ENCODE measurements at places on chromosomes 1 and 21.

DNA sequence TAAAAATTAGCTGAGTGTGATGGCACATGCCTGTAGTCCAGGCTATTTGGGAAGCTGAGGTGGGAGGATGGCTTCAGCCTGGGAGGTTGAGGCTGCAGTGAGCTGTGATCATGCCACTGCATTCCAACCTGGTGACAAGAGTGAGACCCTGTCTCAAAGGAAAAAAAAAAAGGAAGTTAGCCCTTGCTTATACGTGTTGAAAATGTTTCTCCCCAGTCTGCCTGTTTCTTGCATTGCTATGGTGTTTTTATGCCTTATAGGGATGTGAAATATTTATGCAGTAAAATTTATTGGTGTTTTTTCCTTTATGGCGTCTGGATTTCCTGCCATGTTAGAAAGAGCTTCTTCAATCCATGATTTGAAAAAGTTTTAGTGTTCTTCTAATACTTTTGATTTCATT lies 3.6 kb upstream of the RERE start:
- DNase-seq, result no peak

- DNase-seq, result no peak
Measured at GRCh38 chr1:19405761-19406487, 79.4 kb downstream of the CAPZB start.

- DNase-seq, result no peak
Measured at GRCh38 chr1:167429612-167430011, 88.7 kb downstream of the CD247 start.

- peak; percentile 89 for DNase-seq
Measured at GRCh38 chr1:150979092-150980056, 2.7 kb upstream of the ANXA9 start.

GRCh38 chr1:8365661-8366362 lies 47.9 kb downstream of the SLC45A1 start:
- DNase-seq, result no peak

GRCh38 chr1:220906561-220907334 lies 27.5 kb downstream of the HLX start:
- no peak for DNase-seq

- DNase-seq, result no peak
Measured at GRCh38 chr1:14777516-14778506, 179.3 kb downstream of the KAZN start.

- peak; percentile 62 for DNase-seq
Measured at GRCh38 chr1:205669341-205670149, 10.8 kb downstream of the SLC45A3 start.

DNA sequence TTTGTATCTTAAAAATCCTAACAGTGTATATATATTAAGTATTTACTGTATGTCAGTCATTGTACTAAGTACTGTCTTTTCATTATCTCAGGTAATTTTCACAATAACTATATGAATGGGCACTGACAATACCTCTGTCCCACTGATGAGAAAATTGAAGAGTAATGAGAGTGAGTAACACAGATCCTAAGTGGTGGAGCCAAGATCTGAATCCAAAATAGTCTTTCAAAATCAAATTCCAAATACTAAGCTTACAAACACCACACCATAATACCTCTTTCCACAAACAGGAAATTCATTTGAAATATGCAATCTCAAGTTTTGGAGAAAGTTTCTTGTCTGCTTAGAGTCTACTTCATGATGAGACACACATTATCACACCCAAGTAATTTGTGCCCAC lies 105.9 kb upstream of the EDEM3 start:
- no peak for DNase-seq

DNA sequence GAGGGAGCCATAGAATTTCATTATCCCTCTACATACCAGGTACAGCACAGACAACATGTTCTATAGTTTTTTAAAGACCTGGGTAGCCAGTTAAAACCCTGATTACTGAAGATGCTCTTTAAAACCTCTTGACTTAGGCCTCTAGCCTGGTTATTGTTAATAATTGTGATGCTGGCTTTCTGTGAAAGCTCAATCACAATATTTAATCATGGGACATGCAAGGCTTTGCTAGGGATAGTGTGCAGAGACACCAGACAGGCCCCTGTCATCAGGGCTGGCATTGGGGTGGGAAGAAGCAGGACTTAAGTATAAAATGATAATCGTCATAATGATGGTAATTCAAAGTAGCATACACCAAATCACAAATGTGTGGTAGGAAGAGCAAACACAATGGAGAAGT lies 274.4 kb downstream of the PTBP2 start:
- DNase-seq, result no peak

- no peak for DNase-seq
Measured at GRCh38 chr1:175071276-175071943, 3.8 kb downstream of the TNN start.

- no peak for DNase-seq
Measured at GRCh38 chr1:97680894-97681293, 239.9 kb downstream of the DPYD start.

DNA sequence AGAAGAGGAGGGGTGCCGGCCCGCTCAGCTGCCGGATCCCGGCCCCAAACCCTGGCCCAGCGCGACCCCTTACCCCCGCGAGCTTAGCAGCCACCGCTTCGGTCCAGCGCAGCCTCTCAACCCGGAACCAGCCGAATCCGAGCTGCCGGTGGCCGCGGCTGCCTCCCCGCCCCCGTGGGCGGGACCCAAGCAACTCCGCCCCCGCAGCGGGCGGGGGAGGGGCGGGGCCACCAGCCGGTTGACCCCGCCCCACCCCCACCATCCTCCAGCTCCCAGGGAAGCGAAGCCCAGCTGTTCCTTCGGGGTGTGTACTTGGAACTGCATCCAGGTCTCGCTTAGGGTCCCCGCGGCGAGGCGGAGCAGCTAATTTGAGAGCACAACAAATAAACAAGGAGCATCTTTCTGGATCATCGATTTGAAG lies at the start of gene TRIM62:
Gene TRIM62 (minus strand): TSS at position 123 of the 421 bp plus-strand sequence. CDS start 611 bp downstream, outside the sequence.
- DNase-seq, result peak; percentile 76

DNA sequence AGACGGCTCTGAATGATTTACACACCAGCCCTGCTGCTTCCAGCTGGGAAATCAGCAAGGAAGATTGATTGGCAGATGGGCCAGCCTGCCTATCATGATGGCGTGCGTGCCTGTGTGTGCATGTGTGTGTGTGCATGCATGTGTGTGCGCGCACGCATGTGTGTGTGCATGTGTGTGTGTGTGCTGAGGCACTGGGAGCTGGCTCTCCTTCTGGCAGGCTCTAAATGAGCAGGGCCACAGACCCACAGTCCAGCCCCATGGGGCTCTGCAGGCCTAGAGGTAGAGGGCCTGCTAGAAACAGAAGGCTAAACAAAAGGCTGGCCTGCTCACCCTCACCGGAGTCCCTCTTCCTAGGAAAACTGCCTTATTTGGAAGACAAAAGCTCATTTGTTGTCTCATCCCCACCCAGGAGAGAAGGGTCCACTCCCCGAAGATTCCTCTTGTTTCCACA lies 6.0 kb downstream of the KLHDC8A start:
- DNase-seq, result no peak

DNA sequence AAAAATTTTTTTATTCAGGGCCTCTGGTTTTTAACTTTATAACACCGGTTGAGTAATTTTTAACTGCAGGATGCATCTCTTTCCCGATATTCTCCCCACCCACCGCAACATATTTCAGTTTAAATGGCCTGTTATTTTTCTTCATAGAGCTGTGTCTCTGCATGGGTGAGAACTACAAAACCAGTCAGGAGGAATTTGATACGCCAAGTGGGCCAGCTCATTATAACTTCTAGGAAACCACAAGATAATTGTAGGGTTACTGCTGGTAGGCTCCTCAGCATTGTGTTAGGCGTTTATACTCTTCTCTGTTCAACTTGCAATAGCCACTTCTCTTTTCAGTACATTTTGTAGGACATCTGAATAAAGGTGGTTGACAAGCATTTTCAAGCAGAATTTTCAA lies 169.7 kb downstream of the PBX1 start:
- DNase-seq, result no peak

DNA sequence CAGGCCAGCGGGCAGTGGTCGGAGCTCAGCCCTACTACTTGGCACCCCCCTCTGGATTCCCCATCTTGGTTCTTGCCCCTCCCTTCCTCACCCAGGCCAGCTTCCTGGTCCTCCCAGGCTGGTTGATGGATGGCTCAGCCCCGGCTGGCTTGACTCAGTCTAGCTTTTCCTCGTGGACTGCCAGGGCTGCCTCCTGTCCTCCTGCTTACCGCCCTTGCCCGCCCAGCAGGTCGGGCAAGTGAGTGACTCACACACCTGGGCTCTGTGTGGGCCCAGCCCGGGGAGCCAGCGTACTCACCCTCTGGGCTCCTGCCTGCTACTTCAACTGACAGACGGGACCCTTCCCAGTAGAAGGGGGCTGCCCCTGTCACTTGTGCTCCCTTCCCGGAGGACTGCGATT lies 19.5 kb upstream of the ARHGEF10L start:
- DNase-seq, result no peak

GRCh38 chr1:109475261-109475660 lies 8.4 kb upstream of the ATXN7L2 start:
- DNase-seq, result no peak

DNA sequence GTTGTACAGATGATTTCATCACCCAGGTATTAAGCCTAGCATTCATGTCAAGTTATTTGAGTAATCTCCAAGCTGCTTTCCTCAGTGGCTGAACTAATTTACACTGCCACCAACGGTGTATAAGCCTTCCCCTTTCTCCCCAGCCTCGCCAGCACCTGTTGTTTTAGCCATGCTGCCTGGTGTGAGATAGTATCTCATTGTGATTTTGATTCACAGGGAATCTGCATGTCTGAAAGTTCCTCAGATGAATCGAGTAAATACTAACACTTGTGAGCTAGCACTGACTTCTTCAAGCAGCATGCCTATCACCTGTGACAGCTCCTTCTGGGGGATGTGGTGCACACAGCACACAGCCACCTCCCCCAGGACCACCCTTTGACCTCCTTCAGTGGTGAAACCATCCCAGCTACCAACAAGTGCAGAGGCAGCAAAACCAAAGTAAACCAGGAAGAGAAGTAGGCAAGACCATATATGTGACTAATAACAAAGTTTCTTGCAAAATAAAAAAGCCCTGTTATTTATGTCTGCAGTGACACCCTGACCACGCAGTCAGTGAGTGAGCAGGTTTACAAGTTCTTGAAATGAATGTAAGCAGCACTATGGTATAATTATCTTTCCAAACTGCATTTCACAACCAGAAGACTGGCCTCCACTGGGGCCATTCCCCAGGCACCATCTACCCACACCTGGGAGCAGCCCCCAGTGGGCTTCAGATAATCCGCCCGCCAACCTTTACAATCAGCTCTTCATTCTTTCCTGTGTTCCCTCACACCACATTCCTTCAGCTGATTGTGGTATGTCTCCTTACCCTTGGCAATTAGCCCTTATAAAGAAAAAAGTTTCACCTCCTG lies 173.8 kb downstream of the ETS2 start:
- no peak for DNase-seq

GRCh38 chr1:216238844-216239243 lies 184.4 kb downstream of the USH2A start:
- no peak for DNase-seq

- DNase-seq, result no peak
Measured at GRCh38 chr1:31936981-31937299, 1.2 kb downstream of the PTP4A2 start.

Measured in memory B cell (primary cell).